ENCODE measurements at places on chromosomes 6 and 20.

- DNase-seq, result no peak
These were observed 309.2 kb downstream of the CDH4 start for GRCh38 chr20:61561111-61561830.

DNA sequence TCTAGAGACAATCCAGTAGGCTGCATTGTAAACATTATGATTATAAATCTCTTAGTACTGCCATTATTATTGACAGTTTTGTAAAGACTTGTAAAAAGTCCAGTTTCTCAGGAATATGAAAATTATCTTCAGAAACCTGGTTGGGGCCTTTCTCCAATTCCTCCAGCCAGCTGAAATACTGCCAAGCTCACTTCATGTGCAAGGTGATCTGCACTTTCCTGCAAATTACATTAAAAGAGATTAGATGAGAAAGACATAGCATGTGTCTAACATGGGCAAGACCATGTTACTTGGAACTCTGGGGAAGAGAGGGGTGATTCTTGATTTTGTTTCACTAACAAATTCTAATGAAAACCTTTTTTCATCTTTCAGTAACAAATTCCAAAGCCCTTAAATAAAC is 24.0 kb downstream of the PGM3 start:
- DNase-seq, result no peak

GRCh38 chr6:33452496-33452895 is 1.9 kb upstream of the ZBTB9 start:
- no peak for DNase-seq

GRCh38 chr20:4169360-4170190 is 154.2 kb upstream of the RNF24 start:
- DNase-seq, result no peak

- DNase-seq, result no peak
These were observed 67.5 kb upstream of the PBOV1 start for GRCh38 chr6:138285800-138286199.

DNA sequence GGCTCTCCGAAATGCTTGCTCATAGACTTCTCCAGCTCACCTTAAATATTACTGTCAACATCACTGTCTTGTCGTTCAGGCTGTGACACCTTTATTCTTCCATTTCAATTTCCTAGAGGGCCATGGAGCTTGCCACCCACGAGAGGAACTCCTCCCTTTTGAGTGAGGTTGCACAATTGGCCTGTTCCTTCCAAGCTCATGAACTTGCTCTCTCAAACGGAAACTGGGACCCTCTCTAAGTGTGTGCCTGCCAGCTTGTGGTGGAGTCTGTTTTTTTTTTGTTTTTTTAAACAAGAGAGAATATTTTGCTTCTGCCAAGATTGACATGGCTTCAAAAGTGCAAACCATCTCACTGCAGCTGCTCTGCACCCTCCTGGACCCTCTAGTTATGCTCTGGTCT is 19.3 kb upstream of the IYD start:
- DNase-seq, result no peak

DNA sequence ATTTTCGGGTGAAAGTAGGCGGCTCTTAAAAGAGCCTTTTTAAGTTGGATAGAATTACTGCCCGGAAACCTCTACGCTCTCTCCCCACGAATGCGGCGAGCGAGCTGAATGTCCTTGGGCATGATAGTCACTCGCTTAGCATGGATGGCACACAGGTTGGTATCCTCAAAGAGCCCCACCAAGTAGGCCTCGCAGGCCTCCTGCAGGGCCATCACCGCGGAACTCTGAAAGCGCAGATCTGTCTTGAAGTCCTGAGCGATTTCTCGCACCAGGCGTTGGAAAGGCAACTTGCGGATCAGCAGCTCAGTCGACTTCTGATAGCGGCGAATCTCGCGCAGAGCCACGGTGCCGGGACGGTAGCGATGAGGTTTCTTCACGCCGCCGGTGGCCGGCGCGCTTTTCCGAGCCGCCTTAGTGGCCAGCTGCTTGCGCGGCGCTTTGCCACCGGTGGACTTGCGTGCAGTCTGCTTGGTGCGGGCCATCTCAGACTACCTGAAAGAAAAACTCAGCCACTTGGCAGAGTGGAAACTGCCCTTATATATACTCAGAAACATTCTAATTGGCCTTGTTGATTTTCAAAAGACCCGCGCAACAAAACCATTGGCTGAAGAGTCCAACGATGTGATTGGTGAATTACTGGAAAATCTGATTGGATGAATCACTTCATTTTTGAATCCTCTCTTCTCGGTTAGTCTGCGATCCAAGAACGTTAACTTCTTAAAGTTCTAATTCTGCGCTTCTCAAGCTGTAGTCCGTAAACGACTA is 93.9 kb upstream of the BTN3A2 start:
- DNase-seq, result peak; percentile 91

DNA sequence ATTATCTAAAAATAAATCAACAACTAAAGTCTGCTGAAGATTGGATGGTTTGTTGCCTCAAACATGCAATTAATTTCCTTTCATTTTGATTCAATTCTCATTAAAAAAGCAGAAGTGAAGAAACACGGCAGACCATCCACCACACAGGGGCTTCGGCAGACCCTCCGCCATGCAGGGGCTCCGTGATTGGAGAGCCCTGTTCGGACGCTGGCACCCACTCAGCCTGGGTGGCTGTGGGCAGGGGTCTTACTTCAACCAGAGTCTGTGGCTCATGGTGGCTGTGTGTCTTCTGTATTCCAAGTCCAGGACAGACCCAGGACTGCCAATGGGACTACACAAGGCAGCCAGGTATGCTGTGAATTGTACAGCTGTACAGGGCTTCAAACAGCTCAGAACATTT is 86.9 kb upstream of the FRMD1 start:
- no peak for DNase-seq

- DNase-seq, result no peak
These were observed 443.7 kb downstream of the GJA1 start for GRCh38 chr6:121879149-121879548.

GRCh38 chr20:20253744-20254330 is 114.1 kb upstream of the INSM1 start:
- DNase-seq, result no peak

GRCh38 chr6:44335631-44336030 is 6.8 kb upstream of the SPATS1 start:
- no peak for DNase-seq

- DNase-seq, result no peak
These were observed 10.8 kb upstream of the RNF24 start for GRCh38 chr20:4026093-4026601.

DNA sequence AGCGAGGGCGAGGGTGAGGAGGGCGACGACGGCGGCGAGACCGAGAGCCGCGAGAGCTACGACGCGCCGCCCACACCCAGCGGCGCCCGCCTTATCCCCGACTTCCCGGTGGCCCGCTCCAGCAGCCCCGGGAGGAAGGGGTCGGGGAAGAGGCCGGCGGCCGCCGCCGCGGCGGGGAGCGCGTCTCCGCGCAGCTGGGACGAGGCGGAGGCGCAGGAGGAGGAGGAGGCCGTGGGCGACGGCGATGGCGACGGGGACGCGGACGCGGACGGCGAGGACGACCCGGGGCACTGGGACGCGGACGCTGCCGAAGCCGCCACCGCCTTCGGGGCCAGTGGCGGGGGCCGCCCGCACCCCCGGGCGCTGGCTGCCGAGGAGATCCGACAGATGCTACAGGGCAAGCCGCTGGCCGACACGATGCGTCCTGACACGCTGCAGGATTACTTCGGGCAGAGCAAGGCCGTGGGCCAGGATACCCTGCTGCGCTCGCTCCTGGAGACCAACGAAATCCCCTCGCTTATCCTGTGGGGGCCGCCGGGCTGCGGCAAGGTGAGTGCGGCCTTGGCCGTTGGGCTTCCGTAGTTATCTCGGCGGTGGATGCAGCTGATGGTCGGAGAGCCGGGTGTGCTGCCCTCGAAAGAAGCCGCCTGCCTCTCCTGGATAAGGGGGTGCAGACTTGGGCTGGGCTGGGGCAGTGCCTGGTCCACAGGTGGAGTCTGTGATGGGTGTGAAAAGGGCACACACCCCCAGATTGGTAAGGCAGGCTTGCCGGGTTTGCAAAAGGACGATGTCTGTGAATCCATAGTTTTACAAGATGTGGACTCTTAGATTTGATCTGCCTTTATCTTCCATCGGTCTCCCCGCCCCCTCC is 938 bp downstream of the WRNIP1 start:
- DNase-seq, result peak; percentile 25

DNA sequence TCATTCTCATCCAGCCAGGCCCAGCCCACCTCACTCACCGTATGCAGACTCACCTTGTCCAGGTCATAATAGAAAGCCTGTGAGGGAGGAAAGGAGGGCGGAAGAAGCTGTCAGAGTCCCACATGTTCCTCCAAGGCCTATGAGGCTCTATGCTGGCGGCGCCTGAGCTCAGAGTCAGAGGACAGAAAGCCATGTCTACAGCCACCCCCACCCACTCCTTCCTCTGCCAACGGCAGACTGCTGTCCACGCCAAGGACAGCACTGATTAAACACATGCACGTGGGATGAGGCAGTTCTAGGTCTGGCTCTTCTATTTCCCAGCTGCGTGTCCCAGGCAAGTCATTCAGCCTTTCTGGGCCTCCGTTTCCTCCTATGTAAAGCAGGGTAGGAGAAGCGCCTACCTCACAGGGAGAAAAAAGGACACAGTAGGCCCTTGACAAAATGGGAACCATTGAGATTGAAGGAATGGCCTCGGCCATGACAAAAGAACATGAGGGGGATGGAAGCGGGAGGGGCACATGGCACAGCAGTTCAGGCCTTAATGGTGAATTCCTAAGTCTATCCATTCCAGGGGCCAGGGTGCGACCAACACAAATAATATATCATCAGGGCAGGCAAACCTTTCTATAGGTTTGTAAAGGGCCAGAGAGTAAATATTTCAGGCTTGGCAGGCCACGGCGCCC is 80.1 kb downstream of the RIPOR3 start:
- DNase-seq, result no peak

- no peak for DNase-seq
These were observed 209.2 kb downstream of the ANKRD60 start for GRCh38 chr20:58019027-58019849.

- no peak for DNase-seq
These were observed 18.7 kb downstream of the UQCC2 start for GRCh38 chr6:33692760-33693158.

GRCh38 chr6:137820952-137821351 is 46.1 kb upstream of the TNFAIP3 start:
- DNase-seq, result no peak

DNA sequence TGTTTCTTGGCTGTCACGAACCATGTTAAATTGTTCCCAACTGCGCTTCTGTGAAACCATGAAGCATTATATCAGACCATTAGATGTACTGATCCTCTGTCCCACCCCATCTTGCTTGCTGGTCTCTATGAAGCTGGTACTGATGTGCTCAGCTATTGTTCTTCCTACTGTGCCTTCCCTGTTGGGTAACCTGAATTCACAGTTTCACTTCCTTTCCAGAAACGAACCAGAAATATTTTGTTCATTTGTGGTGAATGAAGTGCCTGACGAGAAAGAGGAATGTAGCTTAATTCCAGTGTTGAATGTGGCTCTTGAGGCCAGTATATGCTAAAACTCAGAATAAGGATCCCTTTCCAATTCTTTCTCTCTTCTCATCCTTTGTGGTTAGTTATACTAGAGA is 58.1 kb upstream of the SNAP91 start:
- DNase-seq, result no peak

DNA sequence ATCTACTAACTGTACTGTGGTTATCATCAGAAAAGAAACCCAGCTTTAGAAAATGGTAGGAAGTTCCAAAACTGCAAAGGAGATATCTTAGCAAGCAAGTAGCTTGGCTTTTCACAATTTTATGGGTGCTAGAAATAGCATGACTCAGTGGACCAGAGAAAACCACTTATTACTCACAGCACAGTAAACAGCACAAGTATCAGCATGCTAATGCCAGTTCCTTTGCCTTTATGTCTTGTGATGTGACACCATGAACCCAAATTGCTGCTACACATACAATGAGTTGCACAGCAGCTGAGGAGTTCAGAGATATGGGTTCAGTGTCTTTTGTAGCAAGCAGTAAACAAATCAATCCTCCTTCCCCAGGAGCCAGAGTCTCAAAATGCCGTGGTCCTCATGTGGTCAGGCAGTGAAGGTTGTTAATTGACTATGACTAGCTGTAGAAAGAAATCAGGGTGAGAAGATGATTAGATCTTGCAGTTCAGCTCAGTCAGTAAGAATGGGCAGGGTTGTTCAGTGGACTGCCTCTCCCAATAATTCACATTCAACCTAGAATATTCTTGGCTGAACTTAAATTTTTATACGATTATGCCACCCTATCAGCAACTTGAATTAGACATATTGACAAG is 73.3 kb downstream of the OPRM1 start:
- DNase-seq, result no peak

DNA sequence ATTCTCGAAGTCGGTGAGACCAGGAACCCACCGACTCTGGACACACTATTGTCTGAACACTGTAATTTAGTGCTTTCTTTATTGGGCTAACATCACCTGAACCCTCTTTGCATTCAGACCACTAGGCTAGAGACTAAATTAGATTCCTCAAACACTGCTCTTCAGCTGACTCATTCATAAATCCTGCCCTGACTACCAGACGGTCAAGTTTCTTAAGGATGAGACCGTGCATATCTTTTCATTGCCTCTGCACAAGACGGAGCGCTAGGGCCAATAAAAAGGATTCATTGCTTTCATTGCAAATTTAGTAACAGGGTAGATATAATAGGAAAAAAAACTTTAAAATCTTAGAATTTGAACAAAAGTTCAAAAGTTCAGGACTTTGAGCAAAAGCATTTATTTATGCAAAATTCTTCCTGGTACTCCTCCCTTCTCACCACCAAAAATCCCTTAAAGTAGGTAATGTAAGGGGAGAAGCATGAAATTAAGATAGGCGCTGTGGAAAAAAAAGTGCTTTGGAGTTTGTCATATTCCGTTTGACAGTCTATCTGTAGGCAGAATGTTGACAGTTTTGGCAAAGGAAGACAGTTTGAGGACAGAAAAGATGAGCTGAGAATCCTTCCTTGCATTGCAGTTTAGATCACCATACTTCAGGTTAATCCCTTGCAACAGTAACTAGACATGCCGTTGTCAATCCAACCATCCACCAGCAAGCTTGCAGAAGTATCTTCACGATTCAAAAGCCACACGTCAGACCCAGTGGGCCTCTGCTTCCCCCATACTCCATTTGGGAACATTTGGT is 328.6 kb upstream of the JARID2 start:
- DNase-seq, result no peak

- no peak for DNase-seq
These were observed 220.5 kb upstream of the SSTR4 start for GRCh38 chr20:22814471-22815205.

DNA sequence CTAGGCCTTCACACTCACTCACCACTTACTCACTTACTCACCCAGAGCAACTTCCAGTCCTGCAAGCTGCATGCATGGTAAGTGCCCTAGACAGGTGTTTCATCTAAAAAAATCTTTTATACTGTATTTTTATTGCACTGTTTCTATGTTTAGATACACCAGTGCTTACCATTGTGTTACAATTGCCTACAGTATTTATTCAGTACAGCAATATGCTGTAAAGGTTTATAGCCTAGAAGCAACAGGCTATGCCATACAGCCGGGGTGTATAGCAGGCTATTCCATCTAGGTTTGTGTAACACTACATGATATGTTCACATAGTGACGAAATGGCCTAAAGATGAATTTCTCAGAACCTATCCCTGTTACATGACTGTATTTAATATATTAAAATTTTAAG is 37.1 kb upstream of the KCNK5 start:
- DNase-seq, result no peak

- DNase-seq, result peak; percentile 87
These were observed at the start of gene LZTS3 for GRCh38 chr20:3172933-3173609. Gene LZTS3, minus strand, starts transcription at chr20:3173549. Its CDS starts 6,386 bp downstream, at chr20:3167163.
